ENCODE measurements at places on chromosomes 11 and 22.

- no peak for DNase-seq
Measured at GRCh38 chr11:117220999-117221774, 10.7 kb downstream of the PCSK7 start.

GRCh38 chr22:49951000-49951677 is 9.4 kb upstream of the PIM3 start:
- no peak for DNase-seq

- peak; percentile 68 for DNase-seq
Measured at GRCh38 chr11:130181295-130182272, 22.0 kb downstream of the ST14 start.

DNA sequence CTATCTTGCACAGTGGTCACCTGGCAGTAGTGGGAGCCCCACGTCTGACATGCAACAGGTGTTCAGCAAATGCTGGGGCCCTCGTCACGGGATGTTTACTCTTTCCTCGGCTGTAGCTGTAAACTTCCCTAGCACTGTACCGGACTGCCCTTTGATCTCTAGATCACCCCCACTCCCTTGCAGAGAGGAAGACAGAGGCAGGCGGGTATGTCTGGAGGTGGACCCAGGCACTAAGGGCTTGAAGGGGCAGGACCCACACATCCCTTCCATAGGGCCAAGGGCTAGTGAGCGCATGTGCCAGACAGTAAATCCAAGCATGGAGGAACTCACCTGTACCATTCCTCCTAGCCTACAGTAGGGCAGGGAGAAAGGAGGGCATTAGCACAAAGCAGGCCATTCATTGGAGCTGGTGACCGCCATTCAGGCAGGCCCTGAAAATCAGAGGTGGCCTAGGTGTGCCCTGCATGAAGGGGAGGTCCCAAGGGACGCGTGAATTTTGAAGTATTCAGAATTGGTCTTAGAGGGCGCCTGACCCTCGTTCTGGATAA is 1.9 kb upstream of the SMTN start:
- DNase-seq: no peak

DNA sequence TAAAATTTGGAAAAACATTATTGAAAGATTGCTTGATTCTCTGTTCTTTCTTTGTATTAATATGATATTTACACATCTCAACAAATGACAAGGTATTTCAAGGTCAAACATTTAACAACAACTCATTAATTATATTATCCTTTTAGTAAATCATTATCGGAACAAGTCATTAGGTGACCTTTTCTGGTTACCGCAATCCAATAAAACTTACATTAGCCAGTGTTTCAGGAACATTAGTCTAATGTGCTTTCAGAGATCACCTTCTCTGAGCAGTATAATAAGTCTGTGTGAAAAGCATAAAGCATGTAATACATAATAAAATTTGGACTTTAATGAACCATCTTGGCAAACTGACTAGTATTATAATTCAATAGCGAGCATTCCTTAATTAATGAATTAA is 1466.4 kb downstream of the FAM181B start:
- DNase-seq: no peak

- no peak for DNase-seq
Measured at GRCh38 chr11:32847511-32847910, 17.8 kb downstream of the PRRG4 start.

DNA sequence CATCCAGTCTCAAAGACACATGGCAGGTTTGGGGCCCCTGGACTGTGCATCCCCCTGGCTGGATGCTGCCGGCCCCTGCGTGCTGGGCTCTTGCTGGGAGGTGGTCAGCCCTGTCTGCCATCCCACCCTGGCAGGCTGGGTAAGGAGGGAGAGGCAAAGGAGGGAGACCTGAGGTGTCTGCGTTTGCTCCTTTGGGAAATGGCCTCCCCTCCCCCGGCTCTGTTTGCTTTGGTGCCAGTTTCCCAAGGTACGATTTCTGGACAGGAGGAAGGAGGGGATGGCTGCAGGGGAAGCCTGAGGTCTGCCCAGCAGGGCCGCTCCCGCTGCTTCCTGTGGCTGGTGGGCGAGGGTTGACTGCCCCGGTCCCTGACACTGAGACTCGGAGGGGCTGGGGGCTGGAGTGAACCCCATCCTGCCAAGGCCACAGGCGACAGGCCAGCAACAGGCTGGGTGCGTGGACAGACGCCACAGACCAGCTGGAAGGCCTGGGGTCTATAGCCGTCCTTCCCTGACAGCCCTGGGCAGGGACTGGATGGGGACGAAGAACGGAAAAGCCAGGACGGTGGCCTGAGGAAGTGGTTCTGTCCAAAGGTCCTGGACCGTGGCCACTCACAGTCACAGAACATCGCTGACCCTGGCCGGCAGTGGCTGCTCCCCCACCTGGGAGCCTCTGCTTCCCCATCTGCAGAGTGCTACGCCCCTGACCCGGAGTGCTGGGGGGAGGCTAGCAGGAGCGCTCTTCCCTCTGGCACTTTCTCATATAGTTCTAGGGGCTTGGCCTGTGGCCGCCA is 38.0 kb downstream of the OSBPL5 start:
- no peak for DNase-seq
